Cardiac muscle cell (in vitro differentiated cells and primary cell): ENCODE measurements at places on chromosomes 2 and 18.

- DNase-seq: peak; percentile 68
Measured at GRCh38 chr2:121897335-121897970, 142.0 kb downstream of the TSN start.

DNA sequence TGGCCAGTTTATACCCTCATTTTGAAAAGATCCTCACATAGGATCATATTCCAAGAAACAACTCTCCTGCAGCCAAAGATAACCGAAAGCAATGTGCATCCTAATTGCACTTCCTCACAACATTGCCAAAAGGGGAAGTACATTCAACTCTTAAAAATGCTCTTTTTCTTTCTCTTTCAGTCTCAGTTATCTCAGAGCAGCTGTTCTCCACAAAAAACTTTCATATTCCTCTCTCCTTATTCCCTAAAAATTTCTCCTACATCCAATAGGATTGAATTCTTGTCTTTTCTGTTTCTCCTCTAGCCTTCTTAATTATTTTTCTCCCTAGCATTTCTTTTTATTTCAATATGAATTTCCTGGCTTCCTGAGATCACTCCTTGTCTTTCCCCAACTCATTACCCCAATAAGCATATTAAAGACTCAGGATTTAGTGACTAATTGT is 7.4 kb upstream of the VRK2 start:
- DNase-seq: peak; percentile 64

GRCh38 chr2:12080360-12080759 is 333.9 kb downstream of the LPIN1 start:
- no peak for DNase-seq

DNA sequence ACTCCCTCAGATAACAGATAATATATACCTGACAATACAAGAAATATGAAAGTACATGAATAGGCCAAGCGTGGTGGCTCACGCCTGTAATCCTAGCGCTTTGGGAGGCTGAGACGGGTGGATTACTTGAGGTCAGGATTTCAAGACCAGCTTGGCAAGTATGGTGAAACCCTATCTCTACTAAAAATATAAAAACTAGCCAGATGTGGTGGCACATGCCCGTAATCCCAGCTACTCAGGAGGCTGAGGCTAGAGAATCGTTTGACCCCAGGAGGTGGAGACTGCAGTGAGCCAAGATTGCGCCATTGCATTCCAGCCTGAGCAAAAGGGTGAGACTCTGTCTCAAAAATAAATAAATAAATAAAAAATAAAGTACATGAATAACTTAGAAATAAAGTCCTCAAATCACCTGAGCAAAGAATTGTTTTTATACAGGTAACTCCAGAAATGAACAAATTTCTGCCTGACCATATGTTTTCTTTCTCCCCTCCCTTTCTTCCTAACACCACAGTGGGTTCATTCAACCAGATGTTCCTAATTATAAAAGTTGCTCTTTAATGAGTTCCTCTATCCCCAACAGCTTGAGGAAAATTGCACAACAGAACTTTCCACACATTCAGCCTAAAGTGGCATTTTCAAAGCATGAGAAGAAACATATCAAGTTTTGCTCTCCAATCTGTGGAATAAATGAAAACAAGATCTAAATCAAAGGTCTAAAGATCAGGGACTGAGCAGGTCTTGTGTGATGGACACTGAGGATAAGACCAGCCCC is 33.6 kb upstream of the AP1S3 start:
- DNase-seq: no peak

DNA sequence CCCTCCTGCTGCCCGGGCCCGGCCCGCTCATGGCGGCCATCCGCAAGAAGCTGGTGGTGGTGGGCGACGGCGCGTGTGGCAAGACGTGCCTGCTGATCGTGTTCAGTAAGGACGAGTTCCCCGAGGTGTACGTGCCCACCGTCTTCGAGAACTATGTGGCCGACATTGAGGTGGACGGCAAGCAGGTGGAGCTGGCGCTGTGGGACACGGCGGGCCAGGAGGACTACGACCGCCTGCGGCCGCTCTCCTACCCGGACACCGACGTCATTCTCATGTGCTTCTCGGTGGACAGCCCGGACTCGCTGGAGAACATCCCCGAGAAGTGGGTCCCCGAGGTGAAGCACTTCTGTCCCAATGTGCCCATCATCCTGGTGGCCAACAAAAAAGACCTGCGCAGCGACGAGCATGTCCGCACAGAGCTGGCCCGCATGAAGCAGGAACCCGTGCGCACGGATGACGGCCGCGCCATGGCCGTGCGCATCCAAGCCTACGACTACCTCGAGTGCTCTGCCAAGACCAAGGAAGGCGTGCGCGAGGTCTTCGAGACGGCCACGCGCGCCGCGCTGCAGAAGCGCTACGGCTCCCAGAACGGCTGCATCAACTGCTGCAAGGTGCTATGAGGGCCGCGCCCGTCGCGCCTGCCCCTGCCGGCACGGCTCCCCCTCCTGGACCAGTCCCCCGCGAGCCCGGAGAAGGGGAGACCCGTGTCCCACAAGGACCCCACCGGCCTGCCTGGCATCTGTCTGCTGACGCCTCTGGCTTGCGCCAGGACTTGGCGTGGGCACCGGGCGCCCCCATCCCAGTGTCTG is 767 bp downstream of the RHOB start:
- DNase-seq: peak; percentile 69

DNA sequence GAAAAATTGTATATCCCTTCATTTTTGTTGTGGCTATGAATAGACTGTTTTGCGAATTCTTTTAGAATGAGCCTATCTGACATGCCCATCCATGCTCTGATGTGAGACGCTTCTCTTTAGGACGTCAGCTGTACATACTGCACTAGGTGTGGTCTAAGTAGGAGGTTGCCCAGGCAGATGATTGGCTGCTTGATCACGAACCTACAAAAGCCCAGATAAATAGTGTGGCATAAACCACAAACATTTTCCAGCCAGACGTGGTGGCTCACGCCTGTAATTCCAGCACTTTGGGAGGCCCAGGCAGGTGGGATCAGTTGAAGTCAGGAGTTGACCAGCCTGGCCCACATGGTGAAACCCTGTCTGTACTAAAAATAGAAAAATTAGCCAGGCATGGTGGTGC is 251.8 kb downstream of the AGAP1 start:
- DNase-seq: no peak

DNA sequence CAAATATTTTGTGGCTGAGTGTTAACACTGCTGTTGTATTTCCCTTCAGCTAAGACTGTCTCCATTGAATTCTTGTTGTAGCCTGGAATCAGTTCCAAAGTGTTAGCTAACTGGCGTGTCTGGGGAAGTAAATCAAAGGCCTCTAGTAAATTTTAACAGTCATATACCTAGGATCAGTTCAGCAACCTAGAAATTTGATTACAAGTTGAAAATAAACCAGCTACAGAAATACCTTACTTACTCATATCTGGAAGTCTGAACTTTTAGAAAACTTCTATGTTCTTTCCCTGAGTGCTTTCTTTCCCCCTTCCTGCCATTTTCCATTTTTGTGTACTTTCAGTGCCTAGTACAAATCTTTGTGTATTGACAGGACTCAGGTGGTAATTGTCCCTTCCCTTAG is 396.7 kb upstream of the DCC start:
- DNase-seq: no peak

DNA sequence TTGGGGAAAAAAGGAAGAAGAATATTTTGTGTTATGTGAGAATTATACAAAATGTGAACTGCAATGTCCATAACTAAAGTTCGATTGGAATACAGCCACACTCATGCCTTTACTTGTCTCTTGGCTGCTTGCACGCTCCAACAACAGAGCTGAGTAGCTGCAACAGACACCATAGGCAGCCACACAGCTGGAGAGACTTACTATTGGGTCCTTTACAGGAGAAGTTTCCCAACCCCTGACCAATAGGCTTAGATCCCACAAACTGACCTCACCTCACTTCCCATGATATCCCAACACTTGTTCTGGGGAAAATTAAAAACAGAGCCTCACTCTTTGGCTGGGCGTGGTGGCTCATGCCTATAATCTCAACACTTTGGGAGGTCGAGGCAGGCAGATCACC is 213.8 kb downstream of the SH3BP4 start:
- DNase-seq: no peak

GRCh38 chr2:219254590-219255201 is 978 bp upstream of the TUBA4A start:
- DNase-seq: no peak

GRCh38 chr2:217316743-217317142 is 456.9 kb upstream of the TNP1 start:
- peak; percentile 72 for DNase-seq

DNA sequence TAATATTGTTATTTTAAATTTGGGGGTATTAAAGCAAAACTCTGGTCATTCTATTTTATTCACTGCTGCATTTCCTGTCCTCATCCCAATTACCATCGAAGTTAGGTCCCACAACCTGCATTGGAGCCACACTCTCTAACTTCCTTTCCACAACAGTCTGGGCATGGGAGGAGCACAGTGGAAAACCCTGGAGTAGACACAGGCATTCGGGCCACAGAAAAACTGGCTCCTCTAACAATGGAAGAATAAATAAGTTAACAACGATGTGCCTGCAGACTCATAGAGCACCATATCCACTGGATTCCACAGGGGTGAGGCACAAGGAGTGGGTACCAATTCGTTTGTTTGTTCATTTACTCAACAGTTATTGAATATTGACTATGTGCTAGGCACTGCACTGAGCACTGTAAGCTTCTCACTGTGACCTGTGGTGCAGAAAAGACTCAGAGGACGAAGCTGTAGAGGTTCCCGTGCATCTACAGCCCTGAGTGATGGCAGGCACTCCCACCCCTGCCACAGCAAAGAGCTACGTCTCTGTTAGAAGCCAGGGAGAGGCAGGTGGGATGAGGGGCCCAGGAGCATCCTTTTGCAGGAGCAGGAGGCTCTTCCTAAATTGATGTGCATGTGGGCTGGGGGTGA is 154.2 kb upstream of the PGAP1 start:
- DNase-seq: no peak

- no peak for DNase-seq
Measured at GRCh38 chr2:96110621-96111256, 5.6 kb downstream of the ADRA2B start.

- DNase-seq: peak; percentile 53
Measured at GRCh38 chr2:47303341-47304148, 99.4 kb upstream of the MSH2 start.

GRCh38 chr18:79611040-79611681 is 68.4 kb upstream of the CTDP1 start:
- peak; percentile 92 for DNase-seq

DNA sequence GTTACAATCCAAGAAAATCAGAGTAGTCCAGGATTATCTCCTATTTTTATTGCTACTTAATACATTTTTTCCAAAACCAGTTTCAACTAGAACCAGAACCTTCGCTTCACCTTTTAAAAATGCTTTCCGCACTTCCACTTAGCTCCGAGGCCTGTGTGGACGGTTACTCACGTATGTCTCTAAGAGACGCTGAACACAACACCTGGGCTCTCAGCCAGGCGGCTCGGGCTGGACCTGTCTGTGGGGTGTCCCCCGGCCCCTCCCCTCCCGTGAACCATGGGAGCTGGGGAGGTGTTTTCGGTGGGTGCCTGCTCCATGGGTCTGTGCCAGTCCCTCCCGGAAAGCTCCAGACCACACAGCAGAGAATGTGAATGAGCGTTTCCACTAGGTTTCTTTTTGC is 223.8 kb downstream of the GLI2 start:
- no peak for DNase-seq

GRCh38 chr2:46114996-46115395 is 182.2 kb upstream of the EPAS1 start:
- peak; percentile 30 for DNase-seq

GRCh38 chr18:58221060-58221725 is 177.2 kb downstream of the NEDD4L start:
- DNase-seq: peak; percentile 39

- DNase-seq: peak; percentile 42
Measured at GRCh38 chr18:56298935-56299334, 339.5 kb downstream of the TXNL1 start.

DNA sequence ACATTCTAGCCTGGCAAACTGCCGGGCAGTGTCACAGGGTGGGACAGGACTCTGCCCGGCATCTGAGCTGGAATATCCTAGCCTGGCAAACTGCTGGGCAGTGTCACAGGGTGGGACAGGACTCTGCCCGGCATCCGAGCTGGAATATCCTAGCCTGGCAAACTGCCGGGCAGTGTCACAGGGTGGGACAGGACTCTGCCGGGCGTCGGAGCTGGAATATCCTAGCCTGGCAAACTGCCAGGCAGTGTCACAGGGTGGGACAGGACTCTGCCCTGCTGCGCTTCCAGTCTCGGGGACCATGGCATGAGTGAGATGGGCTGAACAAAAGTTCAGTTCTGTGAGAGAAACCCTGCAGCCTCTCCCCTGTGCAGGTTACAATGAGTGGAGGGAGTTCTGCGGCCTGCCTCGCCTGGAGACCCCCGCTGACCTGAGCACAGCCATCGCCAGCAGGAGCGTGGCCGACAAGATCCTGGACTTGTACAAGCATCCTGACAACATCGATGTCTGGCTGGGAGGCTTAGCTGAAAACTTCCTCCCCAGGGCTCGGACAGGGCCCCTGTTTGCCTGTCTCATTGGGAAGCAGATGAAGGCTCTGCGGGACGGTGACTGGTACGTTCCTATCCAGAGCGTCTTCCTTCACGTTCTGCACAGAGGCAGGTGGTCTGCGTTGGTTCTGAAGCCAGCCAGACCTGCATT is 80.3 kb downstream of the TPO start:
- no peak for DNase-seq
